ENCODE measurements at places on chromosomes 3 and 15.

DNA sequence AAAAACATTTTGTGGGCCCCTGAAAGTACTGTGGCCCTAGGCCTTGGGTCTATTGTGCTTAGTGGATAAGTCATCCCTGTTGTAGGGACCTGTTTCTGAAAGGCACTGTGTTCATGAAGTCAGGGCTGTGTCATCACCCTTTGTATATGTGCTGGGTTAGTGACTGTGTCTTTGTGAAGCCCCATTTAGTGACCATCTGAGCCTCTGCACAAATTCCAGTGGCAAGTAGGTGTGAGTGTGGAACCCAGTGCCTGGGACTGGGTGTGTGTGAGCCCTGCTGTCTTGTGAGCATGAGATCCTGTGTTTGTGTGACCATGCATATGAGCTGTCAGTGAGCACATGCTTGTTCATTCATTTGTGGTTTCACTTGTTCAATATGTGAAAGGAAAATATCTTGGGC lies 1.2 kb upstream of the HYAL1 start:
- no peak for DNase-seq

- DNase-seq, result no peak
Measured at GRCh38 chr3:15520185-15520584, 1.3 kb downstream of the COLQ start.

GRCh38 chr3:157540656-157541055 lies 37.4 kb upstream of the VEPH1 start:
- DNase-seq, result no peak

DNA sequence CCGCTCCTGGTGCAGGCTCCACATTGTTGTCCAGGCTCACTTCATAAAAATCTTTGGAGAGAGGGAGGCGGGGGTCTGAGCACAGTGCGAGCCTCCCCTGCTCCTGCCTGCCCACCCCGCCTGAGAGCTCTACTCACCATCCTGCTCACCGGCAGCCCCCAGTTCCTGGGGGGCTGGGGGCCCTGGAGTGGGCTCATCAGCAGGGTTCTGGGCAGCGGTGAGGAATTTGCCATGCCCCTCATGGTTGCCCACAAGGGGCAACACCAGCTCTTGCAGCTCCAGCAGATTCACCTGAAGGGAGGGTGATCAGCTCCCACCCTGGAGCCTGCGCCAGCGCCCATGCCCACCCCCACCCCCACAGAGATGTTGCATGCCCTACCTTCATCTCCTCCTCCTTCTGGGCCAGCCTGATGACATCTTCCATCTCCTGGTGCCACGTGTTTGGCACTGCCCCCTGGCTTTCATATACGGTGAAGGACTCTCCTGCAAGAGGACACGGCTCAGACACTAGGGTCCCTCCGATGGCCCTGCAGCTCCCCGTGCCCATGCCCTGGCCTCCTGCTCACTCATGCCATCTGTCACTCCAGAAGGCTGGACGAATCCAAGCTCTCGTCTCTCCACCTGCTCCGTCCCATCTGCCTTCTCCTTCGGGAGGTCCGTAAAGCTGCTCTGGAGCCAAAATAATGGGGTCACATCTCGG lies 162.1 kb downstream of the TBC1D2B start:
- no peak for DNase-seq

- DNase-seq, result no peak
Measured at GRCh38 chr3:193998628-193999195, 137.2 kb upstream of the HES1 start.

GRCh38 chr15:43095708-43096347 lies 10.0 kb downstream of the UBR1 start:
- DNase-seq, result no peak

DNA sequence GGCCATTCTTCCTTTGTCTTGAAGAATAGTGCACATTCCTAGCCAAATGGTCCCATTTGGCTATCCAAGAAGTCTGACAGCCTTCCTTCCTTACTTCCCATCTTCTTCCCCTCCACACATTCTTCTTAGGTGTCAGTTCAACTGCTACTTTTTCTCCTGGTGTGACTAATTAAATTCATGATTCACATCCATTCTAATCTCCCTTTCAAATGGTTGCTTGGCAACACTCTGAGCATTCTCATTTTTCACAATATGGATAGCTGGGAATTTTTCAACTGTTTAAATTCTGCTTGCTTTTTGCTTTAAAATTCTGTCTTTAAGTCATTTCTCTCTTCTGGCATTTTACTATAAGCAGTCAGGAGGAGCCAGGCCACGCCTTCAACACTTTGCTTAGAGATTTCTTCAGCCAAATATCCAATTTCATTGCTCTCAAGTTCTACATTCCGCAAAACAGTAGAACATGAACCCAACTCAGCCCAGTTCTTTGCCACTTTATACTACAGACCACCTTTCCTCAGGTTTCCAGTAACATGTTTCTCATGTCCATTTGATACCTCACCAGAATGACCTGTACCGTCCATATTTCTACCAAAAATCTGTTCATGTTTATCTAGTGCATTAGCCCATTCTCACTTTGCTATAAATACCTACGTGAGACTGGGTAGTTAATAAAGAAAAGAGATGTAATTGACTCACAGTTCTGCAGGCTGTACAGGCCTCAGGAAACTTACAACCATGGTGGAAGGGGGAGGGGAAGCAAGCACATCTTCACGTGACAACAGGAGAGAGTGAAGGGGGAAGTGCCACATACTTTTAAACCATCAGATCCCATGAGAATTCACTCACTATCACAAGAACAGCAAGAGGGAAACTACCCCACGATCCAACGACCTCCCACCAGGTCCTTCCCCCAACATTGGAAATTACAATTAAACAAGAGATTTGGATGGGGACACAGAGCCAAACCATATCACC lies 31.9 kb upstream of the MCF2L2 start:
- DNase-seq, result no peak

- DNase-seq, result no peak
Measured at GRCh38 chr15:73747847-73748590, 5.1 kb downstream of the INSYN1 start.

- DNase-seq, result no peak
Measured at GRCh38 chr3:172140499-172141391, 101.4 kb downstream of the FNDC3B start.

GRCh38 chr3:191430103-191430502 lies 30.9 kb upstream of the PYDC2 start:
- no peak for DNase-seq

DNA sequence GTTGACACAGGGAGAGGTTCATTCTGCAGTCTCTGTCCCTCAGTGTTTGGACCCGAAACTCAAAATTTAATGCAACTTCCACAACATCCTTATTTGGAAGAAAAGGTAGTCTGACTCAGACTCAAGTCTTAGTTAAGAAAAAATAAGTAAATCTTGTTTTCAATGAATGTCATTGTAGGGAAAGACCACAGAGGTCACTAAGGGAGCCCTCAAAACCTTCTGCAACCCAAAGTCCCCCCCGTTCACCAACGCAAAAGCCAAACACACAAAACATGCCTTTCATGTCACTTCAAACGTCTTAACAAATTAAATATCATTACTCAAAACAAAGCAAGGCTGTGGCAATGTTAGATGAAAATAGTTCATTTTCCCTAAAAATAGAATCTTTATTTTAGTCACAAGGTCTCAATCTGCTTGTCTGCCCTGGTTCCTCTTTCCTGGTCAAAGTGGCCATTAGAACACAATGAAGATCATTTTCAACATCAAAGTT lies 20.9 kb upstream of the SSUH2 start:
- DNase-seq, result no peak

GRCh38 chr3:181622365-181622764 lies 89.4 kb upstream of the SOX2 start:
- no peak for DNase-seq

GRCh38 chr3:47799733-47800132 lies 3.2 kb upstream of the DHX30 start:
- DNase-seq, result no peak

DNA sequence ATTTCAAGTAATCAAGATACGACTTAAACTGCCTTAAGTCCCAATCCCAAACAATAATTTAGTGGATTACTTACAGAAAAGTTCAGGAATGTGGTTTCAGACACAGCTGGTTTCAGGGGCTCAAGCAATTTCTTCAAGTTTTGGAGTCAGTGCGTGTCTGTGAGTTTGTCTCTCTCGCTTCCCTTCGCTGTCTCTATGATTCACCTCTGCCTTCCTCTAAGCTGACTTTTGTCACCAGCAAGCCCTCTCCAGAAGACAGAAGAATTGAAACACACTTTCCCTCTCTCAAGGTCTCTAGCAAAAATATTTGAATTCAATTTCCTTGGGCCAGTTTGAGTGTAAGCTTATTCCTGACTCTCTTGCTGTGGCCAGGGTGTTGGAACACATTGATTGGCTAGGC lies 392.4 kb downstream of the EDEM1 start:
- DNase-seq, result no peak

DNA sequence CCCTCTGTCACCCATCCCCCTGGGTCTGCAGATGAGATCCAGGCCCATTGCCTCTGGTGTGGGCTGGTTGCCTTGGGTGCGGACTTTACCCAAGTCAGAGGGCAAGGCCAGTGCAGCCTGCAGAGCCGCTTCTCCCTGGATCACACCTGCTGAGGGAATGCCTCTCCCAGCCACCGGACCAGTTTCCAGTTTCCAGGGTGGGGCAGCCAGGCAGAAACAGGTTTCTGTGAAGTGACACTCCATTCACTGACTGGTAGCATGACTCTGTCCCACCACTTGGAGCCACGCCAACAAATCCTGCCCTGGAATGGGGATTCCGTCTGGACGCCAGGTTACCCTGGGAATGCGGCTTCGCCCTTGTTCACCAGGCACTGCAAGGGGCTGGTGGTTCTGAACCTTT lies 30.0 kb downstream of the PAQR5 start:
- DNase-seq, result no peak

DNA sequence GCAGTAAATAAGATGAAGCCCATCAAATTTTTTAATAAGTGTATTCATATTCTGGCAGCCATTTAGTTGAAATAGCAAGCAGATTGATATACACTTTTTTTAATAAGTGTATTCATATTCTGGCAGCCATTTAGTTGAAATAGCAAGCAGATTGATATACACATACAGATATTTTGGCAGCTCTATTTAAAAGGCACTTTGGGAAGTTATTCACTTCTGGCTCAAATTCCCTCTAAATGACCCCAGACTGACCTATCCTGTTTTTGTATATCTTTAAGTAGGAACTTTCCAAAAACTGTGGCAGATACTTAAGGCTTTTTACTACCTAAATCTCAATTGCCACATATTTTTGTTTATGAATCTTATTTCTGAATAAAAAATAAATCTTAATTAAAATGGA lies 122.3 kb downstream of the PLD1 start:
- no peak for DNase-seq

- no peak for DNase-seq
Measured at GRCh38 chr15:69673291-69673881, 220.8 kb downstream of the RPLP1 start.

GRCh38 chr3:148532326-148532725 lies 165.4 kb upstream of the AGTR1 start:
- DNase-seq, result no peak
